Activated T-helper 1 cell treated with anti-CD3 and anti-CD28 coated beads, Interleukin-12 subunit alpha, Interleukin-12 subunit beta, Interleukin-2, Interleukin-4 antibody, amounts not matched to agents 30 ng/mL and 10 ng/mL and 1 ng/mL, durations not matched to agents 14 hours and 24 hours and 36 hours (primary cell): ENCODE measurements at places on chromosomes 4 and X. TPM values are rescaled to one million over a fixed set of nuclear protein-coding genes. Genes with fewer than 3 reads are reported as not detected.

GRCh38 chr4:1792832-1793495 is at the start of gene FGFR3:
FGFR3 (plus strand) TSS chr4:1793293; CDS start chr4:1793935, 642 bp downstream.
- peak; percentile 28 for DNase-seq

DNA sequence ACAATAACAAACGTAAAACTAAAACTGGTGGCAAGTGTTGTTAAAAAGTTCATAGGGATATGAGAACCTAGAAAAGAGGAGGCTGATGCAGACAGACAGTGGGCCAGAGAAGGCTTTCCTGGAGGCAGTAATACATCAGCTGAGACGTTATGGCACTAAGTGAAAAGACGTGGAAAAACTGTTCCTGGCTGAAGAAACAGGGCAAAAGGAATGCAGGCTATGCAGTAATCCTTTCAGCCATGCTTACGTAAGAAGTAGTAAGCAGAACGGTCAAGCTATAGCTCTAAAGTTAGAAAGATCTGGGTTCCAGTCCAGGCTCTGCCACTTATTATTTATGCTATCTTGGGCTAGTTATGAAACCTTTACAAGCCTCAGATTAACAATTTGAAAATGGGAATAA is 6.4 kb downstream of the LAMTOR3 start:
- no peak for DNase-seq

DNA sequence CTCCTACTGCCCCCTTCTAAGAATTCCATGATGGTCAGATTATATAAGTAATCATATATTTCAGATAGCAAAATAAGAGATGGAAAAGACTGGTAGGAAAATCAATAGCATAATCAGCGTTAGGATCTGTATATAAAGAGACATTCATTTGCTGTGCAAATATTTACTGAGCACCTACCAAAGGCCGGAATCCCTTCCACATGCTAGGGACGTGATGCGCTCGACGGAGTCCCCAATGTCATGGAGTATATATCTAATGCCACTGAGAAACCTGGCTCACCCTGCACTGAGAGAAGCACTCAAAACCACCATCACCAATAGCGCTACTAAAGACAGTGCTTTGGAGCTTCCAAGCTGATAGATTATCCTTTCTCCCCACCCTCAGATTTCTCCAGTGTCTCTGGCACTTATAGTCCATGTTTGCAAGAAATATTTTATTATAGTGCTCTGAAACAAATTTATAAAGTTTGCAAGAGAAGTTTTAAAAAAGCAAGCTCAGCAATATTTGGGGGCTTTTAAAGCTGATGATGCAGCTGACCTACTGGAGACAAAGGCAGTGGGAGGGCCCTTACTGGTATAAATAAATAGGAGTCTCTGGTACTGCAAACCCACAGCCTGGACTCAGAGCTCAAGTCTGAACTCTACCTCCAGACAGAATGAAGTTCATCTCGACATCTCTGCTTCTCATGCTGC is at the start of gene CXCL13:
CXCL13 (plus strand) TSS at position 611 of the 693 bp plus-strand sequence; CDS start at position 657, 46 bp downstream.
- DNase-seq, result no peak

GRCh38 chrX:34382416-34382815 is 250.3 kb upstream of the FAM47A start:
- DNase-seq, result no peak

- DNase-seq, result no peak
Measured at GRCh38 chrX:144730471-144730870, 516.8 kb upstream of the SPANXN1 start.

The ZNF185 gene
- total RNA-seq, result 0.54 and 0.73 TPM in 2 replicates

DNA sequence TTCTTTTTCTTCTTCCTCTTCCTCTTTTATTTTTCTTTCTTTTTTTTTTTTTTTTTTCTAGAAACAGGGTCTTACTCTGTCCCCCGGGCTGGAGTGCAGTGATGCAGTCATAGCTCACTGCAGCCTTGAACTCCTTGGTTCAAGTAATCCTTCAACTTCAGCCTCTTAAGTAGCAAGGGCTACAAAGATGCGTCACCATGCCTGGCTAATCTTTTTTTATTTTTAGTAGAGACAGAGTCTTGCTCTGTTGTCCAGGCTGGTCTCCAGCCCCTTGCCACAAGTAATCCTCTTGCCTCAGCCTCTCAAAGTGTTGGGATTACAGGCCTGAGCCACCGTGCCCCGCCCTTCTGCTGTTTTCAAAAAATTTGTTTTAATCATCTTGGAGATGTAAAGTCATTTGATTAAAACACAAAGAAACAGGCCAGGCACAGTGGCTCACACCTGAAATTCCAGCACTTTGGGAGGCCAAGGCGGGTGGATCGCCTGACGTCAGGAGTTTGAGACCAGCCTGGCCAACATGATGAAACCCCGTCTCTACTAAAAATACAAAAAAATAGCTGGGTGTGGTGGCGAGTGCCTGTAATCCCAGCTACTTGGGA is 28.1 kb downstream of the SYNPO2 start:
- DNase-seq, result no peak

The DCAF4L1 gene
- 0.20 and 0.31 TPM in 2 replicates for total RNA-seq

GRCh38 chr4:162422312-162422711 is 258.5 kb upstream of the FSTL5 start:
- no peak for DNase-seq

DNA sequence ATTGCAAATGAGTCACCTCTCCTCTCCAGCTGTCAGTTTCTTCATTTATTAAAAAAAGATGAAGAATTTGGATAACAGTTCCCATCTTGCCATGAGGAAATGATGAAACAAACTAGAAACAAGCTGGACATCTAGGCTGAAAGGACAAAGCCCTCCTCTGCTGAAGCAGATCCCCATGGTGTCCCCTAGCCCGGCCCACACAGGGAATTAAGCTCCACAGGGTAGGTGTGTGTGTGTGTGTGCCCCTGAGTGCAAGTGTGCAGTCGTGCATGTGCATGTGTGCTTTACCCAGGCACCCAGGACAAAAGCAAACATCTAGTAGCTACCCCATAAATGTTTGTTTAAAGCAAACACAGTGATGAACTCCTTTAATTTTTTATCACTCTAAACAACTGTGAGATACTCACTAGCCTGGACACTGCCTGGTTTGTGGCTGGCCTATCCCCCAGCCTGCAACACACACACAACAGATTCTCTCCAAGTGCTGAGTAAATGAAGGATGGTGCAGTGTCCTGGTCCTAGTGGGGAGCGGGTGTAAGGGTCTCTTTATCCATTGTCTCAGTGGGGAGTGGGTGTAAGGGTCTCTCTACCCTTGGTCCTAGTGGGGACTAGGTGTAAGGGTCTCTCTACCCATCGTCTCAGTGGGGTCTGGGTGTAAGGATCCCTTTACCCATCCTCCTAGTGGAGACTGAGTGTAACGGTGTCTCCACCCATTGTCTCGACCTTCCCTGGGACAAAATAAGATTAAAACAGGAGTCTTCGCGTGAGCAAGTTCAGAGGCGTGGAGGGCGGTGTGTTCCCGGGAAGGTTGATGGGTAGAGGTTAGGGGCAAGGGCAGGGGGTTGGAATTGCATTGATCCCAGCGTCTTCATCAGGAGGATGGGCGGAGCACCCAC is 688 bp upstream of the EVC start:
- no peak for DNase-seq

DNA sequence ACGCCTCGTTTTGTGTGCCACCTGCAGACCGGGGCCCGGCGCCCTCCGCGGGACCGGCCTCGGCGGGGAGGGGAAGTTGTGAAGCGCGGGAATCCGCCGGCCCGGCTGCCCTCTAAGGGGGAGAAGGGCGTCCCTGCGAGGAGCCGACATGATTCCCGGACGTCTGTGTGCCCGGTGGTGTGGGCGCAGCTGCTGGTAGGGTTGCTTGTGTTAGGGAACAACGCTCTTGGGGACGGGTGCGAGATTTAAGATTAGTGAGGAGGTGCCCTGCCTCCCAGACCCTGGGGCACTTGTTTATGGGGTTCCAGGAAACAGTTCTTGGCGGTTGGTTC is 627 bp downstream of the CDKN2AIP start:
- no peak for DNase-seq
